Diencephalon (tissue), 1 donor: ENCODE measurements at places on chromosomes 13 and 19. TPM values are rescaled to one million over a fixed set of nuclear protein-coding genes. Genes with fewer than 3 reads are reported as not detected.

Gene SIAH3
- total RNA-seq, result 5.3 TPM

Gene C19orf67
- not detected for total RNA-seq

Gene SIGLEC10
- 3.0 TPM for total RNA-seq

Gene IGFL3
- total RNA-seq, result not detected

Gene YJEFN3
- 11.1 TPM for total RNA-seq

Gene ZNF541
- 0.23 TPM for total RNA-seq

Gene S1PR4
- 0.23 TPM for total RNA-seq

Gene GNG8
- not detected for total RNA-seq

Gene RELB
- 1.2 TPM for total RNA-seq

Gene LGI4
- 15.0 TPM for total RNA-seq

Gene ZNF460
- 128 TPM for total RNA-seq

Gene FFAR2
- 0.23 TPM for total RNA-seq

Gene ANKRD24
- total RNA-seq, result 6.5 TPM
